ENCODE measurements at places on chromosomes 6 and 20.

- no peak for DNase-seq
Measured at GRCh38 chr20:1333462-1334369, 4.8 kb upstream of the SDCBP2 start.

DNA sequence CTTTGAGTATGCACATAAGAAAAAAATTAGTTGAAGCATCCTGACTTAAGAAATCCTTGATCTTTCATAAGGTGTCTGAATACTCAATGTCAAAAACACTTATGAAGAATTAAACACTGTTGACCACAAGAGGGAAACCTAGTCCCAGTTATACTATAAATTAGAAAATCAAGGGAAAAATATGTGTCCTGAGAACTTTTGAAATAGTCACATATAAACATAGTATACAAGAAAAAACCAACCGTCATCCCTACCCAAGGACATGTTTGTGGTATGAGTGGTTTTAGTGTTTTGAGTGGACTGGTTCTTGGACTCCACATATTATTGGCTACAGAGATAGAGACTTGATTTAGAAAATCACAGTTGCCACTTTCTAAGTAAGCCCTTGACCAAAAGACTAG lies 7.6 kb upstream of the HLA-DRA start:
- DNase-seq, result no peak

DNA sequence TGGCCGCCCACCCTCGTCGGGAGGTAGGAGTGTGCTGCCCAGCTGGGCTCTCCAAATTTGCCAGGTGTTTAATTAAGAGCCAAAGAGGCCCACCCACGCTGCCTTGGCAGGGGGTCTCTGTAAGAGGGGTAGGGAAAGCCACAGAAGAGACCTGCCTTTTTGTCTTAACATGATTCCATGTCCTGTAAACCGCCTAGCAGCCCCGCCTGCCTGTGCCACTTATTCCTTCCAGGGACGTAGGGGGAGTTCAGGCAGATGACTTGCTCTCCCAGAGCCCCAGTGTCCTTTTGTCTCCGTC lies 2.1 kb downstream of the FAM210B start:
- DNase-seq, result peak; percentile 14

DNA sequence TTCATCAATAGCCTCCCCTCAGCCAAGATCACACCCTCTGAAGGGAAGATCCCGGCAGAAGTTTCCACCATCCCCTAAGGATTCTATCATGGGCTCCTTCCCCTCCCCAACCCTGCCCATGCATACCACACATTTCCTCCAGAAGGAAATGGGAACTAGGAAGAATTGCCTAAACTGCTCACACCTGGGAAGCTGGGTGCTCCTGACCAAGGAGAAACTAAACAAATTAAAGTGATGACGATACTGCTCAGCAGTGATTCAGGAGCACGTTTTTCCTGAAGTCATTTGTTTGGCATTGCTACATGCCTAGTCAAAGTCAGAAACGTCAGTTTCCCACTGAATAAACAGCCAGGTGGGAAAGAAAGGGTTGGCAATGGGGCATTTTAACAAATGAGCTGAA lies 136.1 kb upstream of the CDYL start:
- no peak for DNase-seq

DNA sequence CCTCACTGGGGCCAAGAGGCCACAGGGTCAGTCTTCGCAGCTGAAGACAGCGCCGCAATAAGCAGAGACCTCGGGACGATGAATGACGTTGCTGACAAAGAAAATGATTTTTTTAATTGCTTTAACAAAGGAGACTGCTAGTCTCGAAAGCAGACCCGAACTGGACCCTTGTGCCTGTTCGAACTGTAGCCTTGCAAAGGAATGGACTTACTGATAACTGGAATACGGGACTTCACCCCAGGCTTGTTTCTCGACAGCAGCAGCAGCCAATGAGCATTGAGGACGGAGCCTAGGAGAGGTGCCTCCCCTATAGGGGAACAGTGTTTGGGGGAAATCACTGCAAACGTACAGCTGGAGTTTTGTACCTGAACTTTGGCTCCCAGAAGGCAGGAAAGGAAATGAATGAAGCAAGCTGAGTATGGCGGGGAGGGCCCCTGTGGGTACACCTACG lies 1.3 kb upstream of the TAF4 start:
- no peak for DNase-seq

GRCh38 chr6:43509142-43509983 lies 783 bp downstream of the LRRC73 start:
- DNase-seq, result peak; percentile 40

DNA sequence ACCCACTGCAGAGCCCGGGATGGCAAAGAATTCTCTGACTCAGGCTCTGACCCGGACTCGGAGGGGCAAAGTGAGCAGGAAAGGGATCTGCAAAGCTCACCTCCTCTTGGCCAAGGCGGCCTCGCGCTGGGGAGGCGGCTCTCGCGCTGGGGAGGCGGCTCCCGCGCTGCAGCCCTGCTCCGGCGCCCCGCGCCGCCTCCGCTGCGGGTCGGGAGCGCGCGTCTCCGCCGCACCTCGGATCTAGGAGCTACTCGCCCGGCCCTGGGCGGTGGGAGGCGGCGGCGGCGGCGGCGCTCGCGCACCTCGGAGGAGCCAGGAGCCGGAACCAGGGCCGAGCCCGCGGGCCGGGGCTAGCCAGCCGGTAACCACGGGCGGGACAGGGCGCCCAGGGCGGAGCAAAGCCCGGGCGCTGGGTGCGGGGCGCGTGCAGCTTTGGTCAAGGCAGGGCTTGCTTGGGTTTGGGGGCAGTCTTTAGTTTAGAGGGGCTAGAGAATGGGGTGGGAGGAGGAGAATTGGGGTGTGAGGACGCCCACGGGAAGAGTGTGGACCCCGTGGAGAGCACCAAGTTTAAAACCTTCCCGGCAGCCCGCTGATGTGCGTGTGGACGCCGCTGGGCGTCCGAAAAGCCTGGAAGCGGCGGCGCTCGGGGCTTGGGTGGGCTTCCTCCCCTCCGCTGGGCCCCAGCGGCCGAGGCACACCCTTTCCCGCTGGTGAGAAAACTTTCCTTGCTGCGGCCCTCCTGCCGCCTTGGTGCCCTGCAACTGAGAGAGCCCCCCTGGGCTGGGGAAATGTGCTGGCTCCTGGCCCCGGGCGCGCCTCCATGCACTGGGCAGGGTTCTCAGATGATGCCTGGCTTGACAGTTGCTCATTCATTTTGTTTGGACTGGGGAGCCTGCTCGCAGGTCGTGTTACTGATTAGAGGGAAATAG lies at the start of gene MRAP2:
MRAP2 (plus strand) TSS at position 250 of the 929 bp plus-strand sequence. CDS start 21,547 bp downstream, outside the sequence.
- DNase-seq, result peak; percentile 66

- DNase-seq, result no peak
Measured at GRCh38 chr6:11196511-11197174, 35.8 kb downstream of the NEDD9 start.

- no peak for DNase-seq
Measured at GRCh38 chr20:7926767-7927166, 13.5 kb downstream of the HAO1 start.

DNA sequence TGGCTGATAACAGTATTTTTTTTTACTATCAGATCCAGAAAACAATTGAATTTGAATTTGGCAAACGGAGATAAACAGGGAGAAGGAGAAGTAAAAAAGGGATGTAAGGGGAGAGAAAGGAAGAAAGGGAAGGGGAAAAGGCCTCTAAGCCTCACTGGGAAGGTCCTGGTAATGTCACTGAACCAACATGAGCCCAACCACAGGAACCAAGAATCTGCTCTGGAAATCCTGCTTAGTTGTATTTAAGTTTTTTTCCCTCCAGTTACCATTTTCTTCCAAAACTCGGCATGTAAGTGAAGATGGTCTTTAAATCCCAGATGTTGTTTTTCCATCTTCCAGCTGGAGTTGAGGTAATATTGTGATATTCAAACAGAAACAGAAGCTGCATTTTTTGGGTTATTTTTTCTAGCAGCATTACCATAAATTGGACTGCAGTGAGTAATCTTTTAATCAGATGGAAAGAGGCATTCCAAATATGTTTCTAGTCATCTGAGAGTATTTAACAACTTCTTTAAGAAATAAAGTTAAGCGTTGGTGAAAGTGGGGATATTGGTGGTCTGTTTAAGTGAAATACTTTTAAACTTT lies 91.1 kb downstream of the TXNDC5 start:
- no peak for DNase-seq

- DNase-seq, result no peak
Measured at GRCh38 chr20:47418069-47418757, 61.7 kb upstream of the ZMYND8 start.

DNA sequence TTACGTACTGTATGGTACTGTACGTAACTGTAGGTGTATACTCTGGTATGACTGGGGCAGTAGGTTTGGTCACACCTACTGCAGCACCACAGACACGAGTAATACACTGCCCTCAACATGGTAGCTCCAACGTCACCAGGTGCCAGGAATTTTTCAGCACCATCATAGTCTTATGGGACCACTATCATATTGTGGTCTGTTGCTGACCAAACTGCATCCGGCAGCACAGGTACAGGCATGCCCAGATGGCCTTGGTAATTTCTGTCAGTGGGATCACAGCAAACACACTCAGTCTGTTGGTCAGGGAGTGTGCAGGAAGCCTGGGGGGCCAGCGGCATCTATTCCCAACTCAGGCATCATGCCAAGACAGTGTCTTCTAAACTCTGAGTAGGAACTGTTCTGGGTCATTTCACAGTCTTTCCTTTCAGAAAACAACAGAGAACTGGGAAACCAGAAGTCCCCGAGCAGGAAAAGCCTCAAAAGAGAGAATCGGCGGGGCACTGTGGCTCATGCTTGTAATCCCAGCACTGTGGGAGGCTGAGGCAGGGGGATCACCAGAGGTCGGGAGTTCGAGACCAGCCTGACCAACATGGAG lies 5.8 kb downstream of the YTHDF1 start:
- no peak for DNase-seq

Measured in WTC11 (cell line).